Osteoblast (primary cell): ENCODE measurements at places on chromosomes 13 and 19. TPM values are rescaled to one million over a fixed set of nuclear protein-coding genes. Genes with fewer than 3 reads are reported as not detected.
A peak's percentile ranks its signal among the peaks of the same experiment; 100 is the strongest.

DNA sequence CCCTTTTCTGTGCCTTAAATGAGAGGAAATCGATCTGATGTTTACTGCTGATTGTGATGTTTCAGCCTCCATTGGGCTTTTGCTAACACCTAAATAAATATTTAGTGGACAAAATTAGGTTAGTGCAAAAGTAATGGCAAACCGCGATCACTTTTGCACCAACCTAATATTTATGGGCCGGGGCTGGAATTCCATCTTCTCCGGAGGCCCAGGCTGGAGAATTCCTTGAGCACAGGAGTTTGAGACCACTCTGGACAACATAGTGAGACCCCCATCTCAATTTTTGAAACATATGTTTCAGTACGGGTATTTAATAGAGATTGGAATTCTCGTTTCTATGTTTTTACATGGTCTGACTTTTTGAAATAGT is 603 bp downstream of the ZNF880 start:
- DNase-seq, result no peak

DNA sequence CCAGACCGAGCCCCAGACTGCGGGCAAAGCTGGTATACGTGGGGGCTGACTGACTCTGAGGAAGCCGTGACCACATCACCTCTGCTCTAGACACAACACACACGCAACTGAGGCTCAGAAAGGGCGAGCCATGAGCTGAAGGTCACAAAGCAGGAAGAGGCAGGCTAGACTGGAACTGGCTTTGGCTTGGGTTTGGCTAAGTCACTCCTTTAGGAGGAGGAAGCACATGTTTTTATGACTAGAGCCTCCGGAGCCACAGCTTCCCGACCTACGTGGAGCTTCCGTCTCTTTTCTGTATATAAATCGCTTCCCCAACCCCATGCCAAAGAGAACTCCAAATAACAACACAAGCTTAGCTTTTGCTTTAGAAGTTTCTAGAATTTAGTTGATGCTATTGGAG is 48.0 kb downstream of the RFX2 start:
- DNase-seq, result no peak

NFIX gene
- 114 and 122 TPM in 2 replicates for total RNA-seq

DNA sequence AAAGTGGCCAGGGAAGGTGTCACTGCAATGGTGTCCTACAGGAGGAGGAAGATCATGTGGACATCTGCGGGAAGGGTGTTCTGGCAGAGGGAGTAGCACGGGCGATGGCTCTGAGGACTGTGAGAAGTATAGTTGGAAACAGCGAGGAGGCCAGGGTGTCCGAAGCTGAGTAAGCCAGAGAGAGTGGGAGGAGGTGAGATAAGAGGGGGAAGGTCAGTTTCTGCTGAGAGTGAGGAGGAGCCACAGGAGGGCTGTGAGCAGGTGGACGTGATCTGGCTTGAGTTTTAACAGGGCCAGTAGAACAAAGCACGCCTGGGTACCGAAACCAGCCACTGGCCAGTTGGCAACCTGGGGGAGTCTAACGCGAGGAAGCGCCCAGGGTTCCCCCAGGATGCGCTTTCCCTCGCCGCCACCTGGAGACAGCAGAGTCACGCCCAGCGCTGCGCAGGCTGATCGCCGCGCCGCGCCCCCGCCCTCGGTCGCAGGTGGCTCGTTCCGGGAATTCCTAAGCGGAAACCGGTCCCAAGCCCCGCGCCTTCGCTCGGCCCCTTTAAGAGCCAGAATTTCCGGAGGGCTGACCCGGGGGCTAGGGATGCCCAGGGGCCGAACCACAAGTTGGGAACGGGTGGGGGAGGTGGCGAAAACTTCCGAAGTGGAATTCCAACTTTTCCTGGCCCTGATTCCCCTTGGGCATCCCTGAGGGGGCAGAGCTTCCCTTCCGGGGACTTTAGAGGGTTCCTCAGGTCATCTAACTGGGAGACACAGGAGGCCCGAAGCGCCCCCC is 1.1 kb upstream of the LSR start:
- no peak for DNase-seq

- no peak for DNase-seq
Measured at GRCh38 chr19:45474606-45475521, 7.1 kb downstream of the FOSB start.

- DNase-seq, result peak; percentile 94
Measured at GRCh38 chr19:43594710-43595604, 977 bp downstream of the IRGQ start.

GRCh38 chr19:32998722-32999121 is 26.7 kb downstream of the FAAP24 start:
- no peak for DNase-seq

DACH1 gene
- total RNA-seq, result not detected in 2 replicates

PLVAP gene
- total RNA-seq, result not detected in 2 replicates

FREM2 gene
- total RNA-seq, result not detected in 2 replicates

DNA sequence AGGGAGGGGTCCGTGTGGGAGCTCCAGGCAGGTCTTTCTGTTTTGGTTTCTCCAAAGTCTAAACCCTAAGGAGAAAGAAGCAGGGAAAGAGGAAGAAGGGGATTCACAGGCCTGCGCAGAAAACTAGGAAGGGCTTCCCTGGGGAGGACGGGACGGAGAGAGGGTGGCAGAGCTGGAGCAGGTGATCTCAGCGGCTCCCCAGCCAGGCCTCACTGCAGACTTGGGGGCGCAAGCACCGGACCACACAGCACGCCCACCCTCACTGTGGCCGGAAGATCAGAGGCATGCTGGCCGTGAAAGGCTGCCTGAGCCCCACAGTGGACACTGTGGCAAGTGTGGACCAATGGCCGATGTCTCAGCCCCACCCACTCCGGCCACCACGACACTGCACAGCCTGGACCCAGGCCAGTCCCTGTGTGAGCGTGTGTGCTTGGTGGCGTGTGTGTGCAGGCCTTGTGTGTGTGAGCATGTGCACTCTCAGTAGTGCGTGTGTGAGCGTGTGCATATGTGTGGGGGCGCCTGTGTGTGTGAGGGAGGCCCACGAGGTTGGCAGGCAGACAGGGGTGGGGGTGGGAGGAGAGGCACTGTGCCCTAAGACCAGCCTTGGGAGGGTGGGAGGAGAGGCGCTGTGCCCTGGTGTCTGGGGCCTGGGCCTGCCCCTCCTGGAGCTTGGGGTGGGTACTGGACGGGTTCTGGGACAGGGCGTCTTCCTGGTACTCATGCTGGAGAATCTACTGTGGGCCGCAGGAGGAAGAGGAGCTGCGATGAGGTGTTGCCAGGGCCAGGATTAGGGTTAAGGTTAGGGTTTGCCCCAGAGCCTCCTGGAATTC is 15.4 kb upstream of the TMEM255B start:
- no peak for DNase-seq

ZNF541 gene
- under 0.01 TPM in 2 replicates for total RNA-seq

ACP5 gene
- total RNA-seq, result 0.59 and 2.5 TPM in 2 replicates

GRCh38 chr19:19119325-19120237 is 18.7 kb downstream of the TMEM161A start:
- DNase-seq, result peak; percentile 62

- peak; percentile 6 for DNase-seq
Measured at GRCh38 chr13:20667857-20668437, 35.6 kb upstream of the IL17D start.

GRCh38 chr19:4144666-4145249 is 8.7 kb upstream of the CREB3L3 start:
- peak; percentile 80 for DNase-seq

DNA sequence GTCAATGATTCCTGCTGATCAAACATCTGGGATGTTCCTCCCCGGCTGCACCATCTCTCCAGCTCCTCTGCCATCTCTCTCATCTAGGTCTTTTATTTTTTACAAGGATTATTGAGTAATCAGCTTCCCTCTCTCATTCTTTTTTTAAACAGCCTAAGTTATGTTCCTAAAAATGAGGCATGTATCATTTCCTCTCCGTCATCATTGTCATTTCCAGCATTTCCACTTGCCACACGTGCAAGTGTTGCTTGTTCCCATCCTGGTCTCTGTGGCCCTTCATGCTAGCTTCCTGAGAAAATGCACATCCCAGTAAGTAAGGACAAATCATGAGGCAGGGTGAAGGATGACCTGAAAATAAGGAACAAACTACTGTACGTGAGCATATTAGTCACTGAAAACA is 102.7 kb upstream of the POSTN start:
- no peak for DNase-seq

DNA sequence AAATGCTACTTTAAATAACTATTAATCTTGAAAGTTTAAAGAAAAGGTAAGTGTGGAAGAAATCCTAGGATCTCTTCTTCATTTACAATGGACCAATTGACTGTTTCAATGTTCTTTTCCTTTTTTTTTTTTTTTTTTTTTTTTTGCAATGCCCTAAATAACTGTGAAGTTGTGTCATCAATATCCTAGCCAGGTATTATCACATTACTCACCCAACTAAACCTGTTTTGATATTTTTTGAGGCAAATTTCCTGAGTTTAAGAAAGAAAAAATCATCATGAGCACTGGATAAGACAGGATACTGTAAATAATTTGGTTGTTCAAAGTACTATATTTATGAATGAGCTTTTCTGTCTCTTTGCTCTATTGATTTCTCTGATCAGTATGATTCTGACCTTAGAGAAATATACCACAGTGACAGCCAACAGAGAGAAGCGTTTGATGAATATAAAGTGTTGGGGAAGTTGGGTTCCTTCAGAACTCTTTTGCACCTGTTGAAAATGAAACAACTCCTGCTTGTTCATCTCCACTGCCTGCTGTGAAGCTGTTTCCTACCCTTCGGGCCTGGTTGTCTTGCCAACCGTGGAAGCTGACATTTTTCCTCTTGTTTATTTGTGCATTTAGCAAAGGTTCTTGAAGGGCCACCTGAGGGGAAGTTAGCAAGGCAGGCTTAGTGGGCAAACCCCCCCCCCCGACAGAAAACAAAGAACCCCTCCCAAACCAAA is 1220.5 kb upstream of the SLC10A2 start:
- DNase-seq, result no peak

HPN gene
- under 0.01 and 0.29 TPM in 2 replicates for total RNA-seq

- peak; percentile 66 for DNase-seq
Measured at GRCh38 chr19:39913682-39914333, 20.6 kb downstream of the FCGBP start.

GRCh38 chr19:29084266-29084665 is 128.7 kb downstream of the UQCRFS1 start:
- DNase-seq, result no peak

DNA sequence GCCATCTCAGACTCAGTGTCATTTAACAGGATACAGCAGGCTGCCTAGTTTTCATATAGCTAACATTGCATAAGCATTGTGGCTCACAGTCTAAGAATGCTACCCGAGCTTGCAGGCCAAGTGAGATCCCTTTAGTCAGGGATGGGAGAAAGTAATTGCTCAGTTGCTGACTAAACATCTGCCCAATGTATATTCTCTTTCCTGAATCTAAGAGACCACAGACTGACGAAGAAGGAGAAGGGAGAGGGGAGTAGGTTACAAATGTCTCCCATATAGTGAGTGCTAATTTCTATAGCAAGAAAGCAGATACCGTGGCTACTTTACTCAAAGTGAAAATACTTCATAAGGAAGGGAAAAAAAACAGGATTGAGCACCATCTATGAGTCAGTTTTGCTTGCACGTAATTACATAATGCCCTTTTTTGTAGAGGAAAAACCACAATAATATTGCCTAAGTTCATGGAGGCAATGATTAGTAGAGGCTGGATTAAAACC is 453.9 kb downstream of the COG6 start:
- peak; percentile 84 for DNase-seq

COL4A2 gene
- total RNA-seq, result 267 and 291 TPM in 2 replicates

GRCh38 chr13:114076329-114077090 is 55.9 kb downstream of the RASA3 start:
- peak; percentile 44 for DNase-seq

DNA sequence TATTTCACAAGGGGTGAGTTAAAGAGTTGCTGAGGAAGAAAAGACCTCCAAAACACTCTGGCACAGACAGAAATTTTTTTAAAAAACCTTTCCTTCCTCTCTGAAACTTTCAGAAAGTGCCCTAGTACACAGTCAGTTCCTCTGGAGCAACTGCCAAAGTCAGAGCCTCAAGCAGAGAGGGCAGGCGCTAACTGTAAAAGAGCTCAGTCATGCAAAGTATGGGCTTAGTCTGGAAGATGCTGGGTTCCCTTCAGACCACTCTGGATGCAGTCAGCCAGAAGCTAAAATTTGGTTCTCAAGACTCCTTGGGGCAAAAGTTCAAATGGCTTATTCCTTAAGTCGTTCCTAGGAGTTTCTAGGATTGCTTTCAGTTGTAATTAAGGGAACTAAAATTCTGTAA is 671.6 kb downstream of the PCDH9 start:
- DNase-seq, result peak; percentile 58

DNA sequence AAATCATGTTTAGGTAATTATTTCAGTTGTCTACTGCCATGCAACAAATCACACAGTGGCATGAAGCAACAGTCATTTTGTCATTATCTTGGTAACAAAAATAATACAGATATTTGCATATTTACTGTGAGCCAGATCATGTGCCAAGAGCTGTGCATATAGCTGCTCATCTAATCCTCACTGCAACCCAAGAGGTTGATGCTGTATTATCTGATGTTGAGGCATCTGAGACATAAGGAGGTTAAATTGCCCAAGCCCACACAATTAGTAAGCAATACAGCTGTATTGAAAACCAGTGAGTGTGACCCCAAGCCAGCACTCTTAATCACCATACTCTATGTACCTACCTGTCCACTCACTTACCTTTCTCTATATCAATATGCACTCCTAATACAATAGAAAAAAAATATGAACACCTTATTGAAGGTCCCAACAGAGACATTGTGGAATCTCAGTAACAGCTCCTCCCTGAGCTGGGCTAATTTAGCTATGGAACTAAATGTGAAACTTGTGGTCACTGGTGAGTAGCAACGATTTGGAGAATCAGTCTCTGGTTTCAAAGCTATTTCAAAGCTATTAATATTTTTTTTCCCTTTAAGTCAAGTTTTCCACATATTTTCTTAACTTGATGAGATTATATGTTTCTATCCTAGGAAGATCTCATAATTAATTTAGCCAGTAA is 185.2 kb downstream of the KLF12 start:
- DNase-seq, result no peak

GRCh38 chr13:112892426-112893206 is 76.4 kb upstream of the MCF2L start:
- DNase-seq, result peak; percentile 88

GRCh38 chr19:42290523-42291434 is 11.2 kb upstream of the PRR19 start:
- peak; percentile 97 for DNase-seq

LYPD5 gene
- total RNA-seq, result 0.29 and 0.72 TPM in 2 replicates

EID2B gene
- 4.7 and 5.1 TPM in 2 replicates for total RNA-seq

GRCh38 chr19:41957161-41957837 is 1.8 kb downstream of the RABAC1 start:
- peak; percentile 48 for DNase-seq

DNA sequence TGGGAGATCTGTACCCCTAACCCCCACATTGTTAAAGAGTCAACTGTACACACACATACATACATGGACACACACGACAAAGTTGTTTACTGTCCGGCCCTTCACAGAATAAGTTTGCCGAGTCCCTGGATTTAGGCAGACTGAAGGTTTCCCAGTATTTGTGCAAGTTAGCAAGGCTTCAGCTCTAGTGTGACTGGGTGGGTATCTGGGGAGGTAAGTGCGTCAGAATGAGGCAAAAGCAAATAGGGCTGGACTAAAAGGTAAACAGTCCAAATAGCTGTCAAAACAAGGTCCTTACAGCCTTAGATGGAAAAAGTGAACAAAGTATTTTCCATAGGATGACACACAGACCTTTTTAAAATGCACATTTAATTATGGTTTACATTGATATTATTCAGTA is 228.4 kb upstream of the UFM1 start:
- DNase-seq, result no peak

GRCh38 chr13:32748305-32748704 is 162.1 kb downstream of the PDS5B start:
- DNase-seq, result no peak

TMEM145 gene
- total RNA-seq, result not detected in 2 replicates

NXNL1 gene
- total RNA-seq, result not detected in 2 replicates

ATP4B gene
- not detected in 2 replicates for total RNA-seq
